CD4-positive, alpha-beta T cell treated with Interleukin-4 for 1 hour (primary cell): ENCODE measurements at places on chromosomes 16 and 17.

DNA sequence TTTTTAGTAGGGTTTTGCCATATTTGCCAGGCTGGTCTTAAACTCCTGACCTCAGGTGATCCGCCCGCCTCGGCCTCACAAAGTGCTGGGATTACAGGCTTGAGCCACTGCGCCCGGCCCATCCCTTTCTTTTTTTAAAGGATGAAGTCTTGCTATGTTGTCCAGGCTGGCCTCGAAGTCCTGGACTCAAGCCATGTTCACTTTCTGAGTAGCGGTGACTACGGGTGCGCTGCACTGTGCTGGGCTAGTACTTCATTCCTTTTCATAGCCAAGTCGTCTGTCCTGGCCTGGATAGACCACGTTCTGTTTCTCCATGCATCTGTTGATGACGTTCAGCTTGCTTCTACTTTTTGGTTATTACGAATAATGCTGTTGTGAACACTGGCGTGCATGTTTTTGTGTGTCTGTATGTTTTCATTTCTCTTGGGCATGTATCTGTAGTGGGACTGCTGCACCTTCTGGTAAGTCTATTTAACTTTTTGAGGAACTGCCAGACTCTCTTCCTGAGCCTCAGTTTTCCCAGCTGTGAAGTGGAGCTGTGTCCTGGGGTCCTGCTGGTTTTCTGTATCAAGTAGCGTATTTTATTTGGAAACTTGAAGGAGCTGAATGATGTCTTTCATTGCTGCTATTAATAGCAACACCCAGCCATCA, 40.0 kb upstream of the GSE1 start:
- DNase-seq = no peak

DNA sequence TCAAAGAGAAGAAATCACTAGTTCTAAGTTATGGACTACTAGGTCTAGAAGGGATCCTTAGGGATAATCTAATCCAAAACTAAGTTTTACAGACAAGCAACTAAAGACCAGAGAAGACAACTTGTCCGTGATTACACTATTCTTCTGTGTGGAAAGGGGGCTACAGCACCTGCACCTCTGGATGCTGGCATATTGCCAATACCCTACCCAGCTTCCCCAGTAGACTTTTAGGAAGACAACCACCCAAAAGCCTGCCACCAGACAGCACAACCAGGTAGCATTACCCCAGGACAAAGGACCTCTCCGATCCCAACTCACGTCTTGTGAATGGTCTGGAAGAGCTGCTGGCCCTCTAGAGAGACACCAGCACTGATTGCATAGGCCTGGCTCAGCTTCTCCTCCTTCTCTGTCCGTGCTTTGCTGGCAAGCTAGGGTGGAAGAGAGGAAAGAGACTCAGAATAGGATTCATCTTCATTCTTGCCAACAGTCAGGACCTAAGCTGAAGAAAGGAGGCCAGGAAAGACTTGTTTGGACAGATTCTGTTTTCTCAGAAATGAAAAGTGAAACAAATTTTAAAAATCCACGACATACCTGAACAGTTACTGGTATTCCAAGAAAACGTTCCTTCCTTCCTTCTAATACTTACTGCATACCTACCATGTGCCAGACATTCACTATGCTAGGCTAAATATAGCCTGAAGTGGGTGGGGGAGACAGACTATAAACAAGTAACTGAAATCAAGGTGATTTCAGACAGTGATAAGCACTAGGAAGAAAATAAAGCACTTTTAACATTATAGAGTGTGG, 25.3 kb upstream of the TMEM101 start:
- DNase-seq = no peak

DNA sequence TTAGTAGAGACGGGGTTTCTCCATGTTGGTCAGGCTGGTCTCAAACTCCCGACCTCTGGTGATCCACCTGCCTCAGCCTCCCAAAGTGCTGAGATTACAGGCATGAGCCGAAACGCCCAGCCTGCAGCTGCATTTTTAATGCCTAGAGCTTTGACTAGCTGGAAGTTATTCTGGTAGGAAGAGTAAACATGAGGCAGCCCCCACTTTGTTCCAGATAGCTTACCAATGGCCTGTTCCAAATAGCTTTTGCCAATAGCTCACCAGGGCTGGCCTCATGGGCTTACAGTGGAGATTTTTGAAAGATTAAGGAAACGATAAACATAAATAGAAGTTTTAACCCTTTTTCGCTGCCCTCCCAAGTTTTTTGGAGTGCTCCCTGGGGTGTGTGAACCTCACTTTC, 9.8 kb downstream of the TRPV2 start:
- DNase-seq = no peak

GRCh38 chr17:82017612-82018151, 5.0 kb downstream of the CENPX start:
- no peak for DNase-seq

DNA sequence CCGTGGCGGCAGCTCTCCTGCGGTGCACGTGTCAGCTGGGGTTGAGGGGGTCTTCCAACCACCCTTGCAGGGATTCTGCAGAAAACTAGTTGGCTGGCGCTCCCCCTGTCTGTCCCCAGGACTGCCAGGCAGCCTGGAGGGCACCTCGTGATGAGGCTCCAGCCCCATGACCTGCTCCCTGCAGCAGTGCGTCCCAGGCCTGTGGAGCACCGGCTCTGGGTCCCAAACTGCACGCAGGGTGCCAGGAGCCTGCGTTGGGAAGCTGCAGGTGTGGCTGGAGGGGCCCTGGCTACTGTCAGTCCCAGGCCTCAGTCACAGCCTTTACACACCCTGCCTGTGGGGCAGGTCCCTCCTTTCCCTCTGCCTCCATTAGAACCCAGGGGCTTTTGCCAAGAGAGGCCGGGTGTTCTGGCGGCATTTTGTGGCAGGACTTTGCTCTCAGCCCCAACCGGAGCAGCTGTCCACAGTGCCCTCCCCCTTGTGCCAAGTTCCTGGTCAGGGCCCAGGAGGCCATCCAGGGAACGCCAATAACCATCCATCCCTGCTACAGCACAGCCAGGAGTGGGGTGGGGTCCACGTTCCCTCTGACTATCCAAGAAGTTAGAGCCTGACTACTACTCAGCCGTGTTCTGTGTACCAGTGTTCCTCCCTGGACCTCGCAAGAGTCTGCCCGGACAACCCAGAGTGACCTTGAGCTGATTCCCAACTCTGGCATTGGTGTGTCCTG, 9.2 kb downstream of the CHMP6 start:
- DNase-seq = no peak

- no peak for DNase-seq
These were observed 1.2 kb downstream of the PRPF8 start for GRCh38 chr17:1683459-1683858.

DNA sequence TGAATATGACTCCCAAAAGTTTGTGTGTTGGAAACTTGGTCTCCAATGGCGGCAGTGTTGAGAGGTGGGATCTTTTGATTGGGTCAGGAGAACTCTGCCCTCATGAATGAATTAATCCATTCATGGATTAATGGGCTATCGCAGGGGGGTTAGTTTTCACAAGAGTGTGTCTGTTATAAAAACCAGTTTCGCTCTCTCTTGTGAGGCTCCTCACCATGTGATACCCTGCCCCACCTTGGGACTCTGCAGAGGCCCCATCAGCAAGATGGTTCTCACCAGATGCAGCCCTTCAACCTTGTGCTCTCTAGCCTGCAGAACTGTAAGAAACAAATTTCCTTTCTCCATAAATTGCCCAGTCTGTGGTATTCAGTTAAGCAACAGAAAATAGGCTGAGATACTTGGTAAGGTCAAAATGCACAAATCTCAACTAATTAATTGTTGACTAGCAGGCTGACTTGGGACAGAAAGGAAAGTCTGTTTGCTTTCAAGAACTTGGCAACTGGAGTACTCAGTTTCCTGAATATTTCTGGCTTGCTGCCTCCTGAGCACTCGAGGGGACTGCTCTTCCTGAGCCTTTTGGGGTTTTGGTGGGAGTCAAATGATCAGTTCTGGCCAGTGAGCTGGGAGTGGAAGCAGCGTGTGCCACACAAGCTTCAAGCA, 13.8 kb upstream of the CCL17 start:
- DNase-seq = no peak

DNA sequence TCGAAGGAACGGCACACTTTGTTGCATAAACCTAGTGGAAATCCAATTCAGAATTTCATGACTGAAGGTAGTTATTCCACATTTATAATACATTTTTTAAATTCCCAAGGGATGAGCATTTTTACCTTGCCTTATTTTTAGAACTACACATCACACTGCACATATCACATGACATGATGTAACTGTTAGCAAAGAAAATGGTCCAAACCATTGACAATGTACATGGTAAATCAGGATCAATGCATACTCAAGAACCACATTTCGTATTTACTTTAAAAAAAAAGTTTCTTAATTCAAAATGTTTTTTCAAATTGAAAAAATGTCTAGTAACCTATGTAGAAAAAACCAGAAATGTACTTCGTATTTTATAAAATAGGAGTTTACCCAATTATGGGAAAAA, 2.5 kb downstream of the KANSL1 start:
- DNase-seq = peak; percentile 22

- DNase-seq = no peak
These were observed 27.1 kb upstream of the MGAT5B start for GRCh38 chr17:76840884-76841775.

GRCh38 chr17:63029541-63029940, 63.5 kb downstream of the TANC2 start:
- DNase-seq = no peak

DNA sequence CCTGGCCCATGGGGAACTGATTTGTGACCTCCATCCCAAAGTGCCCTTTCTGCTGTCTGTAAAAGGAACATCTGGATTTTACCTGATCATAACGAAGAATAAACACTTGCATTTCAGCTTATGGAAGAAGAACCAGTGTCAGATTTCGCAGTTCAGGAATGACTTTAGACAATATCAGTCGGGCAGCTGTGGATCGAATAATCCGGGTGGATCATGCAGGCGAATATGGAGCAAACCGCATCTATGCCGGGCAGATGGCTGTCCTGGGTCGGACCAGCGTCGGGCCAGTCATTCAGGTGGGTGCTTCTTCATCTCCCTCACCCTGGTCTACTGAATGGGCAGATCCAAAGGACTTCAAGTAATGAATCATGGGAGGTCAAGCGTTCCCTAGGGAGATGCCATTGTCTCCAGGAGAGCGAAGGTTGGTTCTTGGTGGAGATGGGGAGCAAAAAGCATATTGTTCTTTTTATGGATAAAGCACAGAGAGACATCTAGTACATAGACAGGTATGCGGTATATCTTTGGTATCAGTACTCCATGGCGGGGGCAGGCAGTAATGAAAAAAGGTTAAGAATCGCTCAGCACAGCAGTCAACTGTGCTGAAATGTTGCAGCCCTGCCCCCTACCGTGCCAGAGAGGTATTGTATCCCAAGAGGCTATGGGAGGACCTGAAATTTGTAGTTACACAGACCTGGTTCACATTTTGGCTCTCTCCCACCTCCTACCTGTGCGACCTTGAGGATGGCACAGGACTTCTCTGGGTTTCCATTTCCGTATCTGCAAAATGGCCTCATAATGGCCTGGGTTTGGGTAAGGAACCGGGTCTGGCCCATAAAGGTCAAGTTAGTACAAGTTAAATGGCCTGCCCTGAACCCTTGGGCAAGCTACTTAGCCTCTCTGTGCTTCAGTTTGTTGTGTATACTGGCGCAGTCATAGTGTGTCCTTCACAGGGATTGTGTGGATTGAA, 4.7 kb downstream of the COQ7 start:
- peak; percentile 63 for DNase-seq

DNA sequence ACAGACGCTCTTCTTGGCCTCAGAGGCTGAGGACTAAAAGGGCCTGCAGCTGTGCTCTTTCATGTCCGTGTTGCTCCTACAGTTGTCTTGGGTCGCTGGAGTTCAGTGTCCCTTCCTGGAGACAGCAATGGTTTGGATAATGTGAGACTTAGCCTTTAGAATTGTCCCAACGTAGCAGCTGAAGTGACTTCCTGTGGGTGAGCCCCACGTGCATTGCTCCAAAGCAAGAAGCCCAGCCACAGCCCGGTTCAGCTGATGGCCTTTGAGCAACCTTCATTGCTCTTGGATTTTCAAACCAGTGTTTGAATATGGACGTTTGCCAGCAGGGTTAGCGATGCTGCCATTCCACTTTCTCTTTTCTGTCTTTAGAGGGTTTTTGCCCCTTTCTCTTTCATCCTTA, 19.7 kb downstream of the TMEM11 start:
- no peak for DNase-seq

GRCh38 chr17:48620461-48621139, 5.5 kb upstream of the HOXB8 start:
- no peak for DNase-seq

- DNase-seq = peak; percentile 59
These were observed 117.4 kb downstream of the IRF8 start for GRCh38 chr16:86016201-86016965.

DNA sequence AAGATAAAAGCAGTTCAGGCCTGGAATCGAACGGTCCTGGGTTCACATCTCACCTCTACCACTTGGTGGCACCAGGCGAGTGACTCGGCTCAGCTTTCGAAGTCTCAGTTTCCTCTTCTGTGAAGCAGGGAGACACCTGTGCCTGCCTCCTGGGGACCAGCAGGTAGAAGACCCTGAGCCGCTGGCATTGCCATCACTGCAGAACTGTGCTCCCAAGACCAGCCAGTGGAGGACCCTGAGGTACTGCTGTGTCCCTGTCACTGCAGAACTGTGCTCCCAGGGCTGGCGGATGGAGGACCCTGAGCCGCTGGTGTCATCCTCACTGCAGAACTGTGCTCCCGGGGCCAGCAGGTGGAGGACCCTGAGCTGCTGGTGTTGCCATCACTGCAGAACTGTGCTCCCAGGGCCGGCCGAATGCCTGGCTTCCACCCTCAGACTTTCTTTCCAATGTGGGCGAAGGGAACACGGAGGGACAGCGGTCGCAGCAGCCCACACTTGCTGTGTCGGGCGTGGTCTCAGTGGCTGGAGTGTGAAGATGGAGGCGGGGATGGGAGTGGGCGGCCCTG, 8.7 kb upstream of the SLC7A5 start:
- DNase-seq = no peak
